Effector memory CD4-positive, alpha-beta T cell (primary cell): ENCODE measurements at places on chromosomes 12 and 14.

GRCh38 chr12:32970465-32971110 is 74.0 kb upstream of the PKP2 start:
- no peak for DNase-seq

DNA sequence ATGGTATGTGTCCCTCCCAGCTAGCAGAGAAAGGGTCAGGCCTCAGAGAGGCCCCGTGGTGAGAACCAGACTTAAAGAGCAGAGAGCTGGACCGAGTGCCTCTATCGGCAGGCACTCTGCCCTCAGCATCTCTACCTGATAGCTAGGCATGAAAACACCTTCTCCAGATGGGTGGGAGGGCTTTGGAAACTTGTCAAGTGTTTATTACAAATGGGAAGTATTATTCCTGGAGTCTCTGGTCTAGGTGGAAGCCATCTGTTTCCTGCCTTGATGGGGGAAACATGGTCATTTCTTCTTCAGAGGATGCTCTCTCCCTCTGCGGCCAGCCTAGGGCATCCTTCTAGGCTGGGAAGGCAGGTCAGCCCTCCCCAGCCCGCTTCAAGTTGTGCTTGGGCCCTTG is 2.3 kb downstream of the TMEM63C start:
- no peak for DNase-seq

- no peak for DNase-seq
Measured at GRCh38 chr12:77786675-77787074, 44.0 kb upstream of the NAV3 start.

- no peak for DNase-seq
Measured at GRCh38 chr12:107243341-107243740, 150.0 kb upstream of the CRY1 start.

DNA sequence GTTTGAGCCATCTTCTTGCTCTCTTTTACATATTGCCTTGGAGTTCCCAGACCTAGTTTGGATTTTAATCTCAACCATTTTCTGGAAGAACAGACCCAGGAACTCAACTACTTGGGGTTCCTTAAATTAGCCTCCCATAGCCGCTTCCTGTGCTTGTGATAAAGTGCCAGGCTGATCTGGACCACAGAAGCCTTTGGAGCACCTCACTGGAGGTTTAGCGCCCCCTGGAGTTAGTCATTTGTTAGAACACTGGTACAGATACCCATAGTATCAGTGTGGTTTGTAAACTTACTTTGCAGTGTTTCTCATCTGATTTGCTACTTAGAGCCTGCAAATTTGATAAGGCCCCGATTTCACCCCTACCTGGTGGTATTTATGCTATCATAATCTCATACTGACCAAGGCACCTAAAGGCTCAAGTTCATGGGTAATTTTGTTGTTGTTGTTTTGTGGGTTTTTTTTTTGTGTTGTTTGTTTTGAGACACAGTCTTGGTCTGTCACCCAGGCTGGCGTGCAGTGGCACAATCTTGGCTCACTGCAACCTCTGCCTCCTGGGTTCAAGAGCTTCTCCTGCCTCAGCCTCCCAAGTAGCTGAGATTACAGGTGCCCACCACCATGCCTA is 3.7 kb downstream of the UNC119B start:
- DNase-seq, result peak; percentile 39

- no peak for DNase-seq
Measured at GRCh38 chr12:4540638-4541037, 1.9 kb downstream of the RAD51AP1 start.

- peak; percentile 37 for DNase-seq
Measured at GRCh38 chr14:50064993-50065392, 51.4 kb downstream of the VCPKMT start.
